Lung microvascular endothelial cell (primary cell): ENCODE measurements at places on chromosomes 2 and 18. TPM values are rescaled to one million over a fixed set of nuclear protein-coding genes. Genes with fewer than 3 reads are reported as not detected.

GRCh38 chr18:58552057-58552461 is 76.8 kb downstream of the ALPK2 start:
- DNase-seq, result no peak

DNA sequence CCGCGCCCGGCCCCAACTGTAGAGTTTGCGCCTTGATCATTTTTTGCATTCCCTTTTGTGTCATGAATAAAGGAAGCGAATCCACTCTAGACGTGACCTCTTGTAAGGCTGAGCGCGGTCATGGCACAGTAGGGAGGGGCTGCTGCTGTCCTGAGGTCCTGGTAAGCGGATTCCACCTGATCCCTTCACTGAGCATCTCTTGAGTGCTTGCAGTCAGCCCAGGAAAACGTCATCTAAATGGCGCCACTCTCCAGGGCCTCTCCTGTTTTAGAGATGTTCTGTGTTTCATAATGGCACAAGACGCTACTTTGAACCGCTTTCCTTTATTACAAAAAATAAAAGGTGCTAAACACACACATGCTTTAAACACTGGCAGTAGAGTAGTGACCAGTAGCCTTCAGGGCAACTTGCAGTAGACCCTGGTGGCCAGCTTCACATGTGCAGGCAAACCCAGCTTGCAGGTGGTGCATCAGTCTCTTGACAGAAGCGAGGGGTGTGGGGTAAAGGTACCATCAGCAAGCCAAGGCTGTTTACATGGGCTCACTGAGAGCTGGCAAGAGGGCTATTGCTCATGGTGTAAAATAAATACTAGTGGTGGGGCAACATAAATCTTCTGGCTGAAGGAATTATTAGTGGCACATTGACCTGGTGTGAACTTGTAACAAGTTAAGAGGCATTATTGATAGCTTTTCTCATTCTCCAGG is 43.0 kb upstream of the ACKR3 start:
- DNase-seq, result no peak

DNA sequence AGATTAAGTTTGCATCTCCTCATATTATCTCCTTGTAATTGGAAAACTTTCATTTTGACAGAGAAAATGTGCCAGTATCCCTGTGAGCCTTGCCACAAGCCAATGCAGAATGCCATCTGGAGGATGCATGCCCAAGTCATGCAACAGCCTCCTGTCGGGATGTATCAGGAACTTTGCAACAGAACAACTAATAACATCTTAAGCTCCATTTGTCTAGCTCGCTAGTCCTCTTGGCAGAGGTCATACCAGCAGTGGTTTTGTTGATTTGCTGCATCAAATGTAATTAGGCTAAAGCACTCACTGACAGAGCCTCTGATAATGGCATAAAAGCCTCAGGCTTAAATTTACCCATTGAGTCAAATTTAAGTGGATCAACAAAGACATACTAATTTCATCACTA is 125.8 kb downstream of the UBE2E3 start:
- DNase-seq, result no peak

DNA sequence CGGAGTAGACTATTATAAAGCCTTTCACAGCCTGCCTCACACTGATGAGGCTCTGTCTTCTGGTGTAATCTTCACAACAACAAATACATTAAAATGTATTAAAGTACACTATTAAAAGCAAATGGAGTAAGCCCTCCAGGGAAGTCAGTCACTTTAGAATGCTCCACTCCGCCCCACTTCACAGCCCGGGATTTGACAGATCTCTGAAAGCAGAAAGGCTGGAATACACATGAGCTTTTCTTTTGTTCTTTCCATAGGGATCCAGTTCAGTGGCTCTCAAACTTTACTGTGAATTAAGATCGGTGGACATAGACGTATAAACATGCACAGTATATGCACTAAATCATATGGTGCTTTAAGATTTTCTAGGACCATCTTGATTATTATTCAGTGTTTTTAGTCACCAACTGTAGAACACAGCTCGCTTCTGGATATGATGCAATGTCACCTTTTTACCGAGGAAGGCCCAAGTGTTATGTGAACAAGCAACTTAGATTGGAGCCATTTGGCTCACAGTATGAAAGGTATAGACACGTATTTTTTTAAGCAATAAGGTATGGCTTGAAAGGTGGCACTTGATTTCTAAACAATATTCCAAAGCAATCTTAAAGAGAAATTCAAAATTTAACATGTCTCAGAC is 151.1 kb downstream of the PRKCE start:
- DNase-seq, result no peak

The UGT1A3 gene
- total RNA-seq, result not detected in 2 replicates

- DNase-seq, result no peak
Measured at GRCh38 chr18:3612315-3612714, 162.3 kb downstream of the TGIF1 start.

DNA sequence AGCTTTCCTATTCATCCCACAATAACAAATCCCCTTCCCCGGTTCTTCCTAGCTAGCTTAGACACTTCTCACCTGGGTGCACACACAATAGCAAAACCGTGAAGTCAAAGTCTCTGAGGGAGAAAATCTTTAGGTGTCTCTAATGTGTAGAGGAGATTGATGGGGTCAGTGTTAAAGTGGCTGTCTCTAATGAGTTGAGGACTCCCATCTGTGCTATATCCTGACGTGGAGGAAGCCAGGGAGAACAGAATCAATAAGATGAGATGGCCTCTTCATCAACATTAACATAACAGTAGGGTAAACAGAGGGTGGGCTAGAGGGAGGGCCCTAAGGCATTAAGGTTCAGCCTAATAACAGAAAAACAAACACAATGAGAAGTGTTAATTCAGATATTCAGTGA is 120.4 kb downstream of the SLC5A7 start:
- DNase-seq, result no peak

The MPP4 gene
- total RNA-seq, result 0.20 and 2.0 TPM in 2 replicates

- no peak for DNase-seq
Measured at GRCh38 chr2:133122529-133122928, 445.7 kb downstream of the NCKAP5 start.

DNA sequence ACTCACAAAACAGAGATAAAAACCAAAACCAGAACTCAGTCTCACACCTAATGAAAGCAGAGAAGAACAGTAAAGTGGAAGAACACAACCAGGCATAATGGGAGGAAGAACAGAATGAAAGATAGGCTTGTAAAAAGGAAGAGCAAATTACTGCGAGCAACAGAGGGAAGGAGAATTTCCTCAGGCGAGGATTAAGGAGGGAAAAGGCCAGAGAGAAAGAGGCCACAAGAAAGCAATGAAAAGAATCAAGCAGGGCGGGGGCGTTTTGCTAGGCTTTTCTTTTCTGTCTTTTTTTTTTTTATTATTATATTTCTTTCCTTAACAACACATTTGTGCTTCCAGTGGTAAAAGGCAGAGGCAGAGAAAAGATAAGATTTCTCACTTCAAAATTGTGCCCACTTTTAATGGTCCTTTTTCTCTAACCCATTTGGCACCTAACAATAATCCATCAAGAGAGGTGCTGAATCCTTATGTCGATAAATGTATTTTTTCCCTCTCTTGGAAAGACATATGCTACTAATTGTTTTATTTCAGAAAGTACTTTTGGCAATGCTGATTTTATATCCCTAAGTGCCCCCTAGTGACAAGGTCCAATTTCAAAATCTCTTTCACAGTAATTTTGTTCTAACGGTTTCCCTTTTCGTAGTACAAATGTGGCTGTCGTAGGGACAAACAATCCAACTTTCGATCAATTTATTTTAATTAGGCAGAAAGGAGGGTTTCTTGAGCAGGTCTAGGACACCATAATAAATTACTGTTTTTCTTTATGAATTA is 138.7 kb upstream of the AQP4 start:
- no peak for DNase-seq

DNA sequence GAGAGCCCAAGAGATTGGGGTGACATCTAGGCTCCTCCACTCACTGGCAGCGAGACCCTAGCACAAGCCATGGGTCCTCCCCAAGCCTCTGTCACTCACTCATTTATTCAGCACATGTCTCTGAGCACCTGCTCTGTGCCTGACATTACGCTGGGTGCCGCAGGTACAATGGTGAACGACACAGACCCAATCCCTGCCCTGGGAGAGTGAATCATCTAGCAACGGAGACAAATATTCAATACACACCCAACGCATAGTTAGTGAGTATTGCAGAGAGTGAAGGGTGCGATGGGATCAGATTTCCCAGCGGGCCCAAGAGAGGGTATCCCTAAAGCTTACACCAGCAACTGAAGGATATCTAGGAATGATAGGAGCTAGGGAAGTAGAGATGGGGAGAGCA is 45.5 kb downstream of the ZFP36L2 start:
- no peak for DNase-seq

The ADI1 gene
- 45.1 and 56.5 TPM in 2 replicates for total RNA-seq

DNA sequence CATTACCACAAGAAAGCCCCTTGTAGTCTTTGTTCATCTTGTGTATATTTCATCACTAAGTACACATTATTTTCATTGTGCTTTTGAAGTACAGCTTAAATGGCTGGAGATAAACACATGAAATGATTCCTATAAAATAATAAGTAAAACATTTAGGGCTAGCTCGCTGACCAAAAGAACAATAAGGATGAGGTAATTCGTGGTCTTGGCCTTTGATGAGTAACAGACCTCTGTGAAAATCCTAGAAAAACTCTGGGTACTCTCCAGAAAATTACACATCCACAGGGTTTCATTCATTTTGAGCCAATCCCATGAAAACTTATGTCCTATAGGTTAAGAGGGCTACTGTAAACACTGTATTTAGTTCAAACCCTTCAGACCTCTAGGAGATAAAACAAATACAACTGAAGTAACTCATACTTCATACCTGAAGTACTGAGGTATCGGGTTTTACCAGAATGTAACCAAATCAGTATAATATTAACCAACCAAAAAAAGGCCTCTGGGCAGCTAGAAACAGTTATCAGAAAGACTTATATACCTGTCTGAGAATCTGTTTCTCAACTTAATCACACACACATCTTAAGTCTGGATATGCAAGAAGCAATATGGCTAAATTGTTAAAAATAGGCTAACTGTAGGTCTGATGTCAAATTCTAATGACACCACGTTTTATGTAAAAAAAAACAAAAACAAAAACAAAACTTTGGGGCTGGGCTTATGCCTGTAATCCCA is 31.0 kb downstream of the CFAP36 start:
- peak; percentile 23 for DNase-seq

DNA sequence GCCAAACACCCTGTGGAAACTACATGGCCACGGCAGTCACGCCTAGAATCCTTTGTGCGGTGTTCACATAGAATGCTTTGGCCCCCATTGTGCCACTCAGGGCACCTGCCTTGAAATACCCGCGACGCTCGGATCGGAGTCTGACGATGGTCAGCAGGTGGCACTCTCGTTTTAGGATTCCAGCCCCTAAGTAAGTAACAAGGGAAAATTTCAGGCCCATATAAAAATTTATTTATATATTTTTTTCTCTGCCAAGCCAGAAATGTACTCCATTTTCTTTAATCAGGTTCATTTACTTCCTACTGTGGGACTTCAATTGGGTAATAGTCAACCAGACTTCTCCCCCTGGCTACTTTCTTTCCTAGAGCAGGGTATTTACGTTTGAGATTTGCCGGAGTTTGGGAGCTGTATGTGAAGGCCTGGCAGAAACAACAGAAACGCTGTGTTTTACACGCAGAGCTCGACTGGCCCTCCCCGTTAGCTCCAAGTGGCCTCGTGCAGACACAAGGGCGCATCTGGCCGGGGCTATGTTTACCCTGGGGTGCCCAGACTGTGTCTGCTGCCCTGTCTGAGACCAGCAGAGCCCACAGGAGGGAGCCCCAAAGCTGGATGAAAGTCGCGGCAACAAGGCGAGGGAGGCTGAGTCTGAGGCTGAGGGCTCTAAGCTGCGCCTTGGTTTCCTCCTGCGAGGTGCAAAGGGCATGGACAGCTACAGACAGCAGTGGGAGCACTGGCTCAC is 41.6 kb downstream of the LRRC30 start:
- peak; percentile 93 for DNase-seq
